ENCODE measurements at places on chromosomes 13 and 19. TPM values are rescaled to one million over a fixed set of nuclear protein-coding genes. Genes with fewer than 3 reads are reported as not detected.

NCAN gene
- total RNA-seq: under 0.01 TPM

ZNF283 gene
- 15.6 TPM for total RNA-seq

ZNF285 gene
- total RNA-seq: 5.8 TPM

BCKDHA gene
- 33.9 TPM for total RNA-seq

IL17D gene
- 2.1 TPM for total RNA-seq

KIR3DL2 gene
- not detected for total RNA-seq

GRK1 gene
- total RNA-seq: not detected

ZNF724 gene
- 2.5 TPM for total RNA-seq

CACNA1A gene
- 2.1 TPM for total RNA-seq

ZNF610 gene
- total RNA-seq: 2.9 TPM

BCAM gene
- total RNA-seq: 4.3 TPM

FARP1 gene
- total RNA-seq: 36.2 TPM

EBI3 gene
- not detected for total RNA-seq

FGF9 gene
- not detected for total RNA-seq

KIR3DL1 gene
- not detected for total RNA-seq

TJP3 gene
- total RNA-seq: not detected

GJB6 gene
- not detected for total RNA-seq

SOX21 gene
- total RNA-seq: not detected

VAV1 gene
- total RNA-seq: 0.36 TPM

NCLN gene
- 39.4 TPM for total RNA-seq

FPR3 gene
- 1.1 TPM for total RNA-seq

CFAP97D2 gene
- not detected for total RNA-seq

TMED1 gene
- total RNA-seq: 43.1 TPM

VMAC gene
- 12.7 TPM for total RNA-seq

PNKP gene
- total RNA-seq: 42.1 TPM

FFAR1 gene
- not detected for total RNA-seq

NLRP12 gene
- under 0.01 TPM for total RNA-seq

NEK5 gene
- total RNA-seq: 0.36 TPM

ZNF433 gene
- total RNA-seq: 5.1 TPM

FPR2 gene
- total RNA-seq: 0.36 TPM

HSPB6 gene
- 9.1 TPM for total RNA-seq

Measured in osteoblast (primary cell).